Stimulated activated CD4-positive, alpha-beta T cell treated with anti-CD3 and anti-CD28 coated beads, Interleukin-4, amount 100 ng/mL, for 24 hours (primary cell): ENCODE measurements at places on chromosomes 16 and 17.

DNA sequence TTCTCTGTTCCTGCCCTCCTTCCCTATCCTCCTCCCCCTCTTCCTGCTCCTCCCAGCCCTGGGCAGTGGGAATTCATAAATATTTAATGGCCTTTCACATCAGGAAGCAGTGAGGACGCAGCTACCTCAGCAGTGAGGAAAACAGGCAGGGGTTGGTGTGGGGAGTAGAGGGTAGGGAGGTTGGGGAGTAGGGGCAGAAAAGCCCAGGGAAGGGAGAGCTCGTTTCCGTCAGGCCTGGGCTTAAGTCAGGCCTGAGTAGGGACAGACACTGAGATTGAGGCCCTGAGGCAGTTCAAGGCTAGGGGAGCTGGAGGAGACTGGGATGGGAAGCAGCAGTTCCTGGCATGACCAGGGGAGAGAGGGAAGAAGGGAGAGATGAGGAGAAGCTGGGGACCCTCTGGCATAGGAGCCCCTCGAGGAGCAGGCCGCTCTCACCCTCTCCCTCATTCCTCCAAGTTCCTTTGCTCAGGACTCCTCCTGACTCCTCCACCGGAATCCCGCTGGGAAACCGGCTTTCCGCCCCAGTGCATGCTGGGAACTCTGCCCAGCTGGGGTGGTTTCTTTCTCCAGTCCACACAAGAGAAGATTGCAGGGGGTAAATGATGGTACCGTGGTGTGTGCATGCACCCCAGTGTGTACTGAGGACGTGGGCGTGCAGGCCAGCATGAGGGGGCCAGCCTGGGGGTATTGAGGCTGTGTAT lies 6.2 kb downstream of the SAMD14 start:
- no peak for DNase-seq

DNA sequence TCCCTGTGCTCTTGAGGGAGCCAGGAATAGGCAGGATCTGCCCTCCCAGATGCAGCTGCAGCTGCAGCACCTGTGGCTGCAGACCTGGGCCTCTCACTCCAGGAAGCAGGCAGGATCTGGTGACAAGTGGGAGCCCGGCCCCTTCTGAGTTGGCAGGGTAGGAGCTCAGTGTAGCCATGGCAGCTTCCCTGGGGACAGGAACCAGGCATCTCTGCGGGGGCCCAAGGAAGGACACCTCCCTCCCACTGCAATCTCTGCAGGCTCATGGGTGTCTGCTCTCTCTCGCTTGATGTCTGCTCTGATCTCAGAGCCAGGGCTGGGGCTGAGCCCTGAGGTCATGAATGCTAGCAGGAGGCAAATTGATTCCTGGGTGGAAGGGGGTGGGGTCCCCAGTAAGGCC lies 592.5 kb upstream of the CA10 start:
- DNase-seq = no peak

DNA sequence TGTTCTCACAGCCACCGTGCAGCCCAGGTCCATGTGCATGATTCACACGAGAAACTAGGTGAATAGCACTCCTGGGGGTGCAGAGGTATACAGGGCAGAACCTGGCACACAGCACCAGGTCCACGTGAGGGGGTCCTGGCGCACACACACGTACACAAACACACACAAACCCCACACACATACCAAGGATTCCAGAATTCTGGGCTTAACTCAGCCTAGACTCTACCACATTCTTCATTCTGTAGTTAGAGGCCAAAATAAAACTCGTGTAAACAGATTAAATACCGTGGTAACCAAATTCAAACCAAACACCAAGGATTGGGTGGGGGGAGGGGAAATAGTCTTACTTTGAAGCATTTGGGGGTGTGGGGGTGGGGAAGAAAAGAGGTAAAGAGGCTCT lies 58.5 kb downstream of the XYLT1 start:
- no peak for DNase-seq

DNA sequence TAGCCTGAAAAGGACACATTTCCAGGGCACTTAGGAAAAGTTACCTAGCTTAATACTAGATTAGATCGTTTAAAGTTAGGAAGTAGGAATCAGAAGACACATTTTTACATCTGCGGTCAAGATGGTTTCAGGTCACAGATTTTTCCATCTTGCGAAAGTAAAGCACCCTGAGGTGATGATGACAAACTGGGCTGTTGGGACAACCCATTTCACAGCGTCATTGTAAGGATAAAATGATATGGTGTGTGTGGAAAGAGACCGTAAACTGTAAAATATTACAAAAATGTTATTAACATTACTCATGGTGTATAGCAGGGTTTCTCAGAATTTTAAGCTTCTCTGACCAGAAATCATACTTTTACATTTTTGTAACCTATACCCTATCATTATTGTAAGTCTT lies 10.1 kb upstream of the MAP2K6 start:
- no peak for DNase-seq

GRCh38 chr16:54937671-54938211 lies 7.1 kb downstream of the IRX5 start:
- no peak for DNase-seq

DNA sequence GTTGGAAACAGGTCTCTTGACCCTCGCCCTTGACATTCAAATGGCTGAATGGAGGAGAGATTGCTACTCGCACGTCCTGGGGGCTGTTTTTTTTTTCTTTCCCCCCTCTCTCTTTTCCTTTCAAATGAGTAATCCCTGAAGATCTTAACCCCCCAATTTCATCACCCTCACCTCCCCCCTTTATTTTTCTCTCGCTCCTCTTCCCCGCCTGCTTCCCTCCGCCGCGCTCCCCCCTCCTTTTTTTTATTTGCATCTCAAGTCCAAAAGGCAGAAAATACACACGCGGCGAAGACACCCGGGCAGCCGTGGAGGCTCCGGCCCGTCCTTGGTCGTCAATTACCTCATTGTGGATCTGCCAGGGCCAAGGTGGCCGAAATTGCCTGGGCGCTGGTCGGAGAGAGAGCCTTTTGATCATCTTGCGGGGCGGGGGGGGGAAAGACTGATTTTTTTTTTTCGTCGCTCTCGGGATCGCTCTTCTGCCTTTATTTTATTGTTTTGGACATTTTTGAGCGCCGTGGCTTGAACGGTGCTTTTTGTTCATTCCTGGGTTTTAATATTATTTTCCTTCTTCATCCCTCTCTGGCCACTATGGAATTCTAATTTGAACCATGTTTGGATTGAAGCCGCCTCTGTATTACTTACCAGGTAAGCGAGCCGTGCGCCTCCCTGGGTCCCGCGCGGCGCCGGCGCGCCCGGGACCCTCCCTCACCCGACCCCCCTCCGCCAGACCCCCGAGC lies 57.2 kb upstream of the GSE1 start:
- peak; percentile 32 for DNase-seq

DNA sequence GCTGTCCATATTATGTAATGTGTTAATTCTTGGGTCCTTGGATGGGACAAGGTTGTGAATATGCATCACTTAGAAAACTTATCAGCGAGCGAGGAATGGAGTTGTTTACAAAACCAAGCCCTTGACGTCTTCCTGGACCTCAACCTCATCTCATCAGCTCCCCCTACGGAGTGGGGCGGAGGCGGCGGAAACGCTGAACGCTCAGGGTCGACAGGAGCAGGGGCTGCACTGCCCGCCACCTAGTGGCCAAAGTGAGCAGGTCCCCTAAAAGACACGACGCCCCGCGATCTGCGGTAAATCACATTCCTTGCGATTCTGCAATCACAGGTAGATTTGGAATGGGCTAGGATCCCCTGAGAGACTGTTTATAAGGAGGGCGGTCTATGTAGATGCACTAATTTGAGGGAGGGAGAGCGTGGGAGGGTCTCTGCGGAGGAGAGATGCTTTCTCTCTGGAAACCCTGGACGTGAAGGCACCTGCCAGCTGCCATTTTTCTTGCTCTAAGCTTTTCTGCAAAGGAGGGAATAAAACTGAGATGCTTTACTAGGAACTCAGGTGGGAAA lies 5.4 kb upstream of the ICAM2 start:
- peak; percentile 88 for DNase-seq

DNA sequence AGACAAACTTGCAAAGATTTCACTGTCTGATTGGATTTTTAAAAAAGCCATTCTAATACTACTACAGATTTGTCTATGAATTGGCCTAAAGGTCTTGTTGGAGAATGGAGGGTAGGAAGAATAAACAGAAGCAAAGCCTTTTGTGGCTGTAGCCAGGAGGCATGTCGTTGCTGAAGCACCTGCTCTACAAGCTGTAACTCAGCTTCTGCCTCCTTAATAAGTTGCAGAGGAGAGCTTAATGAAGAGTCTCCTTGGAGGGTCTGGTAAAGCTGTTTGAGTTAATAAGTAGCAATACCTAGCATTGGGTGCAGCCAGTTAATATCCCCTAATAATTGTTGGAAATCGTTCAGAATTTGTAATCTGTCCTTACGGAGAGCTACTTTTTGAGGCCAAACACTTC lies 10.0 kb upstream of the ZNF689 start:
- no peak for DNase-seq

GRCh38 chr17:34757106-34757505 lies 177.7 kb downstream of the TMEM132E start:
- no peak for DNase-seq

GRCh38 chr16:53773150-53773846 lies 69.3 kb downstream of the FTO start:
- DNase-seq = no peak

DNA sequence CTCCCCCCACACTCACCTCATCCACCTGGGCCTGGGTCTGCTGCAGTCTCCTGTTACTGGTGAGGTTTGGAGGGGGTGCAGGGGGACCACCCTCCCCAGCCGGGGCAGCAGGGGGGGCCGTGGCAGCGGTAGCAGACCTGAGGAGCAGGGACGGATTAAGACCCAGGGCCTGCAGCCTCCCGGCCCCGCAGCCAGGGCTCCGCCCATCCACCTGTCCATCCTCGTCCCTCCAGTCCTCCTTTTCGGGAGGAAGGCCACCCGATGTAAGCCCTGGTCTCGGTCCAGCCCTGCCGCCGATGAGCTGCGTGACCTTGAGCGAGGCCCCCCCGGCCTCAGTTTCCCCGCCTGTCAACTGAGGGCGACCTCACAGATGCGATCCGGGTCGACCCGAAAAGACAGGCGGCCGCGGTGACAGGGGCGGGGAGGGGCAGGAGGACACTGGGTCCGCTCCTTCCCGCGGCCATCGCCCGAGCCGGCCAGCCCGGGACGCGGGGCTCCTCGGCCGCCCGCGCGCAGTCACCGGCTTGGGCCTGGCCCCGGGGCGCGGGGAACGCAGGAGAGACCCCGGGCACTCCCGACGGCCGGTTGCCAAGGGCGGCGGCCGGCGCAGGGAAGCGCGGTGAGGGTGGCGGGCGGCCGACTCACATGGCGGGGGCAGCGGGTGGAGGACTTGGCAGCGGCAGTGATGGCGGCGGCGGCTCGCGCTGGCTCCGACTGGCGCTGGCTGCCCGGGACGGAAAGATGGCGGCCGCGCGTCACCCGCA lies at the start of gene VAMP2:
TSS of gene VAMP2 (minus strand) at position 716 of the 764 bp plus-strand sequence. CDS start at position 647, 69 bp downstream.
- peak; percentile 83 for DNase-seq

DNA sequence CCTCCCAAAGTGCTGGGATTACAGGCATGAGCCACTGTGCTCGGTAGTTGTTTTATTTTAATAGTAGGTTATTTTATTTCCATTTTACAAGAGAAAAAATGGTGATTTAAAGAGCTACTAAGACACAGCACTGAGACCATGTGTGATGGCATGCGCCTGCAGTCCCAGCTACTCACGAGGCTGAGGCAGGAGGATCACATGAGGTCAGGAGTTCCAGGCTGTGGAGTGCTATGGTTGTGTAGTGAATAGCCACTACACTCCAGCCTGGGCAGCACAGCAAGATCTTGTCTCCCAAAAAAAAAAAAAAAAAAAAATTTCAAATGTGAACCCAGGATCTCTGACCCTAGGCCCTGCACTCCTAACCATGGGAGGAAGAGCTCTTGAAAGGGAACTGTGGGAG lies 3.7 kb downstream of the SERPINF1 start:
- no peak for DNase-seq

GRCh38 chr16:48511071-48511540 lies 98.9 kb downstream of the N4BP1 start:
- DNase-seq = no peak

- DNase-seq = no peak
Observed at GRCh38 chr16:53453928-53454327, 19.7 kb downstream of the RBL2 start.

DNA sequence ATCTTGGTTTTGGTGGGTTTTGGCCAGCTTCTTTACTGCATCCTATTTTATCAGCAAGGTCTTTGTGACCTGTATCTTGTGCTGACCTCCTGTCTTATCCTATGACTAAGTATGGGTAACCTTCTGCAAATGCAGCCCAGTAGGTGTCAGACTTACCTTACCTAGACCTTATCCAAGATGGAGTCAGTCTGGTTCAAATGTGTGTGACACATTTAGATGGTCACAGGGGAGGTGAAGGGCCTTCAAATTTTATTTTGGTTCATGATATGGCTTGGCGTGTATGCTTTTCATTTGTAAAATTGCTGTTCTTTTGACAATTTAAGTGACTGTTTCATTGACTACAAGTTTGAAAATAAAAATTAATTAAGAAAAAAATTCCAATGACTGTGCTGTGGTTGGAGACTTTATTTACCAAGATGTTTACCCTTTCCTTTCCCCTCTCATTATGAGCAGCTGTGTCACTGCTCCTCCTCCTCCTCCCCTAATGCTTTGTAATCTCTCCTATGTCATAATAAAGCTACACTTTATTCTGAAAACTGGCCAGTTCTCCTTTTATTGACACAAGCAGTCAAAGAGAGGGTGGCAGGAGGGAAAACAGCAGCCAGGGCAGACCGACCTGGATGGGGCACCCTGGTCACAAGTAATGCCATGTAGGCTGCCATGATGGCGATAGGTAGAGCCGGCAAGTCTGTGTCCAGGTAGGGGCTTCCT lies 49.4 kb downstream of the TNFRSF13B start:
- no peak for DNase-seq

GRCh38 chr17:61410141-61411010 lies 10.7 kb downstream of the TBX2 start:
- peak; percentile 73 for DNase-seq

DNA sequence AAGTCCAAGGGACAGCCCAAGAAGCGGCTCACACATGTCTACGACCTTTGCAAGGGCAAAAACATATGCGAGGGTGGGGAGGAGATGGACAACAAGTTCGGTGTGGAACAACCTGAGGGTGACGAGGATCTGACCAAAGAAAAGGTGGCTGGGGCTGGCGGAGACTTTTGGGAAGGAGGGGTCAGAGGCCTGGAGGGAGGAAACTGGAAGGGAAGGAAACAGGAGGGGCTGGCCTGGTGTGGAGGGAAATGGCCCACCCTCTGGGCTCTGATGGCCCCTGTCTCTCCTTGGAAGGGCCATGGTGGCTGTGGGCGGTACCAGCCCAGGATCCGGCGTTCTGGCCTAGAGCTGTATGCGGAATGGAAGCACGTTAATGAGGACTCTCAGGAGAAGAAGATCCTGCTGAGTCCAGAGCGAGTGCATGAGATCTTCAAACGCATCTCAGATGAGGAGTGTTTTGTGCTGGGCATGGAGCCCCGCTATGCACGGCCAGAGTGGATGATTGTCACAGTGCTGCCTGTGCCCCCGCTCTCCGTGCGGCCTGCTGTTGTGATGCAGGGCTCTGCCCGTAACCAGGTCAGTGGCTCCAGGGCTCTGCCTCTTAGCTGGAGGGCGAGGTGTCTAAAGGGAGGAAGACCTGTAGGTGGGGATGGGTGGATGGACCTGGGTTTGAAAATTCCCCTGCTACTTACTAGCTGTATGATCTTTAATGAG lies 12.5 kb downstream of the POLR2A start:
- no peak for DNase-seq

GRCh38 chr16:67726106-67727034 lies 7.3 kb upstream of the GFOD2 start:
- no peak for DNase-seq
